ENCODE measurements at places on chromosomes 7 and 10.

DNA sequence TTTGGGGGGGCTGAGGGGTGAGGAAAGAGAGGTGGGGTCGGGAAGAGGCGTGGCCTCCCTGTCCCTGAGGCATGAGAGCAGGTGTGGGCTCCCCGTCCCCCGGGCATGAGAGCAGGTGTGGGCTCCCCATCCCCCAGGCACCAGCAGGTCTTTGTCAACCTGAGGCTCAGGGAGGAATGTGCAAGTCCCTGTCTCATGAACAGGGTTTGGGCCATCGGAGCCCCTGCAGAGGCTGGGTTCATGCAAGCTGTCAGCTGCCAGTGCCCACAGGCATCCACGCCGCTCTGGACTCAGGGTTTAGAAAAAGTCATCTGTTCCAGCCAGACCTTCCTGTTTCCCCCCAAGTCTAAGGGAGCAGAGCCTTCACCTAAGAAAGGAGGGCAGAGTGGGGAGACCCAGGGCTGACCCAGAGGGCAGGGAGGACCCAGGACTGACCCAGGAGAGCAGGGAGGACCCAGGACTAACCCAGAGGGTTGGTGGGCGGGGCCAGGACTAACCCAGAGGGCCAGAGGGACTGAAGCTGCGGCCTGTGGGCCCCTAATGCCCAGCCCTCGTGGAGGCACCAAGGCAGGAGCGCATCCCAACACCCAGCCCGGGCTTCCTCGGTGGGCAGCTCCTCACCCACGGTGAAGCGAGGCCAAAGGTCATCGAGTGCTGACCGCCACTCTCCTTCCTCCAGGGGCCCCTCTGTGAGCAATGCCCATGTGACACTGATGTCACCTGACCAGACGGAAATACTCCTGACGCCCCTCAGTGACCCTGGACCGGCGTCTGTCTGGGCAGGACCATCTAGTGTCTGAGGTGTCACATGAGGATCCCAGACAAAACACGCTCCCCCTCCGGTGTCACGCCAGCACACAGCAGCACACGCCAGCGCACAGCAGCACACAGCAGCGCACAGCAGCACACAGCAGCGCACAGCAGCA is 28.9 kb upstream of the GPR146 start:
- DNase-seq = no peak

DNA sequence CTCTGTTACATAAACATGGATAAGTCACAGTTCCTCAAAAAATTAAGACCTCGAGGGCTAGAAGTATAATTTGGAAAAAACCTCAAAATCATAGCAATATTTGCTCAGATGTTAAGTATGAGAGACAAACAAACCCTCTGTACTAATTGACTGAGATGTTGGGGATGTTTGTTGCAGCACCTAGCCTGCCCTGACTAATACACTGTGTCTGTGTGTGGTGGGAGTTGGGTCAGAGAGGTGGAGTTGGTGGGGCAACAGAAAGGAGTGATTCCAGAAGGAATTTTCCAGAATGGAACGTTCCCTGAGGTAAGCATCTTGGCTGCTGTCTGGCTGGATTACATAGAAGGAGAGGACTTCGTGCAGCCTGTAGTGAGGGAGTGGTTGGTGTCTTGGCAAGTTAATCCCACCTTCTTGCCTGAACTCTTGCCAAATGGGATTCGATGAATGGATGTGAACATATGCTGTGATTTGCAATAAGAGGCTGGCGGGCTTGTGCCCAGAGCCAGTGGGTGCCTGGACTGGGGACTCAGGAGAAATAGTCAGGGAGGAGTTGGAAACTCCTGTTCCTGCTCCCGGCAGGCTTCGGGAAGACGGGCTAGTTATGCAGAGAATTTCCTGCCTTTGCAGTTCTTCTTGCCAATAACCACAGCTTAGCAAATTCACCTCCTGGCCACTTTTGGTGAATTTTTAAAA is 9.3 kb upstream of the FAM180A start:
- DNase-seq = no peak

DNA sequence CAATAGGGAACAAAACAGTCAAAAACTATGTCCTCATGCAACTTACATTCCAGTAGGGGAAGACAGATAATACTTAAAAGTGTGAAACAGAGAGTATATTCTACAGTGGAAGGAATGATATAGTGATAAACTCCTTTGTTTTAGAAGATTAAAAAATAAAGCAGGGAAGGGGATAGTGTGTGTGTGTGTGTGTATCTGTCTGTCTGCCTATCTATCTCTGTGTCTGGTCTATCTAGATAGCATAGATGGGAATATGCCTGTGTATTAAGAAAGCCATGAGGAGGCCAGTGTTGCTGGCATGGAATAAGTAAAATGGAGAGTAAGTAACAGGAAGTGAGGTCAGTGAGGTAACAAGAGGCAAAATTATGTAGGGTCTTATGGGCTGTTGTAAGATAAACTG is 42.2 kb downstream of the EXOC6 start:
- no peak for DNase-seq

GRCh38 chr7:26291251-26291650 is 411 bp upstream of the SNX10 start:
- DNase-seq = no peak

- DNase-seq = no peak
Observed at GRCh38 chr7:57425969-57426628, 23.9 kb upstream of the ZNF716 start.

DNA sequence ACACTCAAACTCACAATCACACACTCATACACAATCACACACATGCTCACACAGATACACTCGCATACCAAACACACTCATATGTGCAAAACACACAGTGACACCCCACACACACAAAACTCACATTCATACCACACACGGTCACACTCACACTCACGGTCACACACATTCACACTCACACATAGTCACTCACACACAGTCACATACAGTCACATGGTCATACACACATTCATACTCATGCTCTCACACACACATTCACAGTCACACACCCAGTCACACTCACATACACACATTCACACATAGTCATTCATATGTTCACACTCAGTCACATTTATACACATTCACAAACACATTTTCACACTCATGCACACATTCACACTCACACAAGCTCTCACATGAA is 296.0 kb upstream of the RNF32 start:
- DNase-seq = no peak

GRCh38 chr10:49111320-49111698 is 4.0 kb downstream of the VSTM4 start:
- DNase-seq = no peak

DNA sequence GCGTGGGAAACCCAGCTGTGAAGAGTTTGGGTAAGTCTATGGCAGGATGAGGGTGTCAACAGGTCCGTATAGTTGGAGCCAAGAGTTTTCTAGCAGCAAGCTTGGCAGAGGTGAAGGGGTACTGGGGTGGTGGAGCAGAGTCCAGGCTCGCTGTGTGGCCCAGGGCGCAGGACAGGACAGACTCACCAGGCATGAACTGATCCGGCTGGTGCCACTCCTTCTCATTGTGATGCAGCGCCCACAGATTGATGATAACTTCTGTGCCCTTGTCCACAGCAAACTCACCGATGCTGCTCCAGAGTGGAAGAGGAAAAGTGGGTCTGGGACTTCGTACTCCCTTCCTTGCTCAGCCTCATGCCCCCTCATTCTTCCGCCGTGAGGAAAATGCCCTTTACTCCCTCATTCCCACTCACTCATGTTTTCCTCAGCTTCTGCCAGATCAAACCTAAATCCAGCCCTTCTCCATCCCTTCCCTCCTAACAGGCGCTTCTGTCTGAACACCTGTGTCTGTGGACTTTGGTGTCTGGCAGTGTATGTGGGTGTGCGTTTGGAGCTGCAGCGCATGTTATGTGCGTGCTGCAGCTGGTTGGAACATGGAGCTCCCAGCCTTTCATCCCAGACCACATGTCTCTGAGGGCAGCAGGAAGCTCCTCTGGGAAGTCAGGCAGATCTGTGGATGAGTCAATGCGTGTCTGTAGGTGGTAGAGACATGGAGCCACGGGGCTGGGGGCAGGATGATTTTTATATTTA is 5.7 kb downstream of the CYP17A1 start:
- DNase-seq = no peak

GRCh38 chr7:66100408-66101050 is 14.1 kb upstream of the CRCP start:
- no peak for DNase-seq

- peak; percentile 73 for DNase-seq
Observed at GRCh38 chr10:22043327-22043633, 39.8 kb upstream of the DNAJC1 start.
